ENCODE measurements at places on chromosomes 11 and 22.

GRCh38 chr22:27638329-27639233, 163.0 kb downstream of the MN1 start:
- no peak for DNase-seq

DNA sequence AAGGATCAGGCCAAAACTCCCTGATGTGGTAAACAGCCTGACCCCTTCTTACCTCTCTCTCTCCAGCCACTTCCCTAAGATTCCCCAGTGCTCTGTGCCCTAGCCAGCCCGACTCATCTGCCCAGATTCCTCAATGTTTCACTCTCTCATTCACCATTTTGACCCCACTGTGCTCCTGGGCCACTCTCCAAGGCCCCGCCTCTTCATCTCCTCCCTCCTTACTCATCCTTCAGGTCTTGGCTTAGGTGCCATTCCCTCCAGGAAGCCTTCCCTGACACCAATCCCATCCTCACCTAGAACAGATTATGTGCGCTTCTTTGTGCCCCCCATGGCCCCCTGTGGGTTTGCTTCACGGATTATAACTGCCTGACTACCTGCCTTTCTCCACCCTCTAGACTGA, 13.2 kb downstream of the SLC43A3 start:
- DNase-seq, result no peak

DNA sequence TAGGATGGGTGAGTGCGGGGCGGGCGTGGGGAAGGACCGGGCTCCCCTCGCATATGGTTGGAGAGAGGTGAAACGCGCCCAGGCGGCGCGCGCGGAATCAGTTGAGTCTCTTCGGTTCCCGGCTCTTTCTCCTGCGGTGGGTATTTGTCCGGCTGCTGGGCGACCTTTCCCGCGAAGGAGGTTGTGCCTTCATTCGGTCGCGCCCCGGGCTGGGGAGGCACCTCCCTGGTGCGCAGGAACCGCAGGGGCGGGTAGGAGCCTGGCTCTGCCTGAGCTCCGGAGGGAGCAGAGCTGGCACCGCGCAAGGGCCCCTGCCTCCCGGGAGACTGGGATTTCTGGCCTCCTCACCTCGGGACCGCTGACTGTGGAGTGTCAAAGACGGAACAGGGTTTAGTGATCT, 27.5 kb downstream of the SAA4 start:
- DNase-seq, result no peak

DNA sequence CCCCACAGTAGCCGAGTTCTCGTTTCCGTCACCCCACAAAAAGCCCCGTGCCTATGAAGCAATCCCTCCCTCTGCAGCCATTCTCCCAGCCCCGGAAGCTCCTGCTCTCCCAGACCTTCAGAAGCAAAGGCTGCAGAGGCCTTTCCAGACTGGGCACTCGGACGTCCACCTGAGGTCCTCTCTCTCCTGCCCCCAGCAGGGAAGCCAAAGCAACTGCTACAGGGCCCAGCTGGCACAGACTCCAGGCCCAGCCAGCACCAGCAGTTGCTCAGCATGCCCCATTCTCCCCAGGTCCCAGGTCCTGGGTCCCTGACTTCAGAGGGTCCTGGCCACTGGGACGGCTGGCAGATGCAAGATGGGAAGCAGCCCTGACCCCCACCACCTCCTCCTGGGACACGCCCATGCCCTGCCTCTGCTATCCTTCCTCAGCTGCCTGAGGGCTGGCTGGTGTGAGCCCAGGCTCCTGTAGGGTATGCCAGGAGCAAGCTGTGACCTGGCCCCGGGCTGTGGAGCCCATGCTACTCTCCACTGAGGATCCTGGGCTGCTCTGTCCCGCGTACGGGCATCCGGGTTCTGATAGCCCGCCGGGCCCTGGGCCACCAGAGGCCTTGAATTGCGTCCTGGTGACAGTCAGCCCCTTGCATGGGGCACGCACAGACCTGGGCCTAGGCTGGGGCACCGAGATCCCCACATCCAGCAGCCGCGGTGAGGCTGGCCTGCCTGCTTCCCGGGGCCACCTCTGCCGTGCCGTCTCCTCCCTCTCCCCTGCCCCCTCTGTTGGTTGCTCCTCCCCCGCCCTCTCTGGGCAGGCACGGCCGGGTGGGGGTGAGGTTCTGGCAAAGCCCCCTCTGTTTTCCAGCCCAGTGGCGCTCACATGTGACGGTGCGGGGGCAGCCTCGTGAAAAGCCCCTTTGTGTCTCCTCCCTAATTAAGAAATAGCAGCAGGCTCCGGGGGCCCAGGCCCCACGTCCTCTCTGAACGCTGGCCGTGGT, 1310.3 kb downstream of the BRD1 start:
- DNase-seq, result no peak

DNA sequence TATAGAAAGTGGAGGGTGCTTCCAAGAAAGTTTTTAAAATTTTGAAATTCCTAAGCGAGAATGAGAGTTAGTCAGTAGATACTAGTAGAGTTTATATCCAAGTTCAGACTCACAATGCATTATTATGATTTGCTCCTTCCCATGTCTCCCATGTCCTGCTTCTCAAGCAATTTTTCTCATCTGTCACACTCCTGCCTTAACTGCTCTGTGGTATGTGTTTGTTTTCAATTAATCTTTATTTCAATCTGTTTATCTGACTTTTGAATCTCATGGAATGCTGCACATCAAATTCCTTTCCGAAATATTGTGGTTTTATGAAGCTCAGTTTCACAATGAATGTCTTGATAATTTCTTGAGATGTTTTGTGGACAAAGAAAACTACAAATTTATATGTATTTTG, 18.1 kb downstream of the THY1 start:
- no peak for DNase-seq

DNA sequence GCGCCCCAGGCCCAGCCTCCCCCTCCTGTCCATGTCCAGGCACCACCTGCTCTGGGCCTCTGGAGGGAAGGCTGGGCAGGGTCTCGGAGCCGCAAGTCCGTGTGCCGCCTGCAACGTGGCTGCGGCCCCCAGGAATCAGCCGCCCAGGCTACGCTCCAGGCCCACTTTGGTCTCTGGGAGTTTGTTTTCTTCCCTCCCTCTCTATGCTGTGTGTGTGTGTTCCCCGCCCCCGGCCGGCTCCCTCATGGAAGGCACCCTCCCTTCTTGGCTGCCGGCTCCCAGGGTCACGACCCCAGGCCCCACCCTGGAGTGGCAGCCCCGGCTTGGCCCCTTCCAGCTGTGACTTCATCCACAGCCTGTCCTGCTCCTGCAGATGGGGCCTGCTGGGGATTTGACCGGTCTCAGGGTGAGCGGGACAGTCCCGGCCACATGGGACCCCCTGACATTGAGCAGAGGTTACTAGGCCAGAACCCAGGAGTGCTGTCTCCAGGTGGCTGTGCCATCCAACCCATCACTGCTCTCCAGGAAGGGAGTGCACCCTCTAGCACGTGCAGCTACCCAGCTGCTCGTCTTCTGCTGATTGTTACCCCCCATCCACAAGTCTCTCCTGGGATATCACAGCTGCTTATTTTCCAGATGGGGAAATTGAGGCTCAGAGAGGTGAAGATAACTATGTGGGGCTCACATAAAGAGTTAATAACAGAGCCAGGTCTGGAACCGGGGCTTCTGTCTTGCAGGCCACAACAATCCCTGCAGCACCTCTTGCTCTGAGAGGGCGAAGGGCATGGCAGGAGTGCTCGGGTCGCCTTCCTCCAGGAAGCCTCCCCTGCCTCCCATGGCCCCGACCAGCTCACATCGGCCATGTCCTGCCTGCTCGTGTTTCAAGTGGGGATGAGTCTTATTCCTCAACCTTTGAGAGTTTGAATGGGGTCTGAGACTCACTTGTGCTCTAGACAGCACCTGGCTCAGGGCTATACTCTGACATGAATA, 2.8 kb upstream of the LIF start:
- DNase-seq, result no peak

- no peak for DNase-seq
Measured at GRCh38 chr11:7892840-7893254, 38.2 kb downstream of the OR10A6 start.

- DNase-seq, result no peak
Measured at GRCh38 chr22:36149441-36149840, 11.1 kb downstream of the APOL3 start.

DNA sequence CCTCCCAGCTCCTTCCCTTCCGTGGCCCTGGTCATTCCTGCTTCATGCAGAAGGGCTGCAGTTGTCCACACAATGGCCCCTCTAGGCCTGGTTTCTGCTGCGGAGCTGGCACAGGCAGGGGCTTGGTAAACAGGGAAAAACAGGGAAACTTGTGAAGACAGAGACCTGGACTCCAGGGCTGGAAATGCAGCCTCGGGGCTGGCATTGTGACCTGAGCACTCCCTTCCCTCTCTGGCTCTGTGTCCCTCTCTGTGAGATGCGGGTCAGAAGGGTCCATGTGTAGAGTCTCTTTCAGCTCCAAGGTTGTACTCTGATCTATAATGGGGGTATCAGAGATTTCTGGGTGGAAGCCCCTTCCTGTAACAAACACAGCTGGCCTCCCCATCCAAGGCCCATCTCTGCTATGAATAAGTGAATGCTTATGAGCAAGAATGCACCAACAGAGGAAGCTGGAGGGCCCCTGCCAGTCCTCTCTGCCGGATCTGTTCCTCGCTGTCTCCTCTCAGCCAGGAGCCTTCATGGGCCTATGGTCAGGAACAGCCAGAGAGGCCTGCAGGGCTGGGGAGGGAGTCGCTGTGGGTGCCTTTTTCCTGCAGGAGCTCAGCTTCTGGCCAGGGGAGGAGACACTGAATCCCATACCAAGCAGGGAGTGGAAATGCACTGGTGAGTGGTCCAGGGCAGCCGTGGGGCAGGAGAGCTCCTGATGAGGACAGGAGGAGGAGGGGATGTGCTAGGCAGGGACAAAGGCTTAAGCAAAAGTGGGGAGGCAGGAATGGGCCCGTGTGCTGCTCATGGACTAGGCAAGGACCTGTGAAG, 6.7 kb upstream of the DERL3 start:
- DNase-seq, result no peak

DNA sequence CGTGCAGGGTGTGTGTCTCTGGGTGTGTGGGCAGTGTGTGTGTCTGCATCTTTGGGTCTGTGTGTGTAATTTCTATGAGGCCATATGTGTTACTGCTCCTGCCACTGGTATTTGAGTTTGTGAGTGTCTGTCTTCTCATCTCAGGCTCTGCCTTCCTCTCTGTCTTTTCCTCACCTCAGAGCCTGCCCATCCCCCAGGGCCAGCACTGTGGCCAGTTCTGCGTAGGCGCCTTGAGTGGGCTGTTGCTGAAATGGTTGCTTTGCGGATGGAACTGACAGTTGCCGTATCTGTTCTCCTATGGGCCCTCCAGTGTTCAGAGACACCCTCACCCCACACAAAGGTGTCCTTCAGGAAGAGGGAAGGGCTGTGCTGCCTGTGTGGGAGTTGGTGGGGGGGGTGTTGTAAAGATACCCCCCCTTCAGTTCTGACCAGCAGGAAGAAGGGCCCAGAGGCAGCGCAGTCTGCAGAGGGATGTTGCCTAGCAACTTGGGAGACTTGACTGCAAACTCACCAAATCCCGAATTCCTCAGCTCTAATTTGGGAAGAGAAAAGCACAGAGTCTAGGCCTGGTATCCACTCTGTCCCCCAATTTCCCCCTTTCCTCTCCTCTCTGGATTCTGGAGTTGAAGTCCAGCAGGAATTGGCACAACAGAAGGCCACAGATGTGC, 2.0 kb upstream of the NRGN start:
- DNase-seq, result no peak

- no peak for DNase-seq
Measured at GRCh38 chr22:32478994-32479393, 4.4 kb downstream of the FBXO7 start.

DNA sequence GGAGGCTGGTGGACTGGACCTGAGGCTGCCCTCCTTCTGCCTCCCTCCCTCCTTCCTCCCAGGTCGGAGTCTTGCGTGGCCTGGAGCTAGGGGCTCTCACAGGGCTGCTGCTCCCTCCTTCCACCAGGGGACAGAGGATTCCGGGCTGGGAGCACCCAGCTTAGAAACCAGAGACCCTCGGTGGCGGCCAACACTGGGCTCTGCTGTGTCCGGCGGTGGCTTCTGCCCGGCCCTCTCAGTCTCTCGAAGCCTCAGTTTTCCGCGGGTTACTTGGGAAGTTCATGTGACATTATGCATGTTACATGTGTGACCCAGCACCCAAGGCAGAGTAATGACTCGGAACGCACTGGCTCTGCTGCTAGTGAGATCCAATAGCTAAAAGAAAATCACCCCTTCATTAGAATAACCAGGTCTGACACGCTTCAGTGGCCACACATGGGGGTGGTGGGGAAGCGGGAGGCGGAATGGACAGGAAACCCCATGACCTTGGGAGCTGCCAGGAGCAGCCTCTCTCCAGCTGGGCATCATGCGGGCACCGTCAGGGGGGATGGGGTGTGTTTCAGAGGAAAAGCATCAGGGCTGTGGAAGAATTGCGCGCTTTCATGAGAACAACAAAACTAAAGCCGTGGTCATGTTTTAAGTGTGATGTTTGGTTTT, 5.9 kb upstream of the MRGPRG start:
- no peak for DNase-seq

DNA sequence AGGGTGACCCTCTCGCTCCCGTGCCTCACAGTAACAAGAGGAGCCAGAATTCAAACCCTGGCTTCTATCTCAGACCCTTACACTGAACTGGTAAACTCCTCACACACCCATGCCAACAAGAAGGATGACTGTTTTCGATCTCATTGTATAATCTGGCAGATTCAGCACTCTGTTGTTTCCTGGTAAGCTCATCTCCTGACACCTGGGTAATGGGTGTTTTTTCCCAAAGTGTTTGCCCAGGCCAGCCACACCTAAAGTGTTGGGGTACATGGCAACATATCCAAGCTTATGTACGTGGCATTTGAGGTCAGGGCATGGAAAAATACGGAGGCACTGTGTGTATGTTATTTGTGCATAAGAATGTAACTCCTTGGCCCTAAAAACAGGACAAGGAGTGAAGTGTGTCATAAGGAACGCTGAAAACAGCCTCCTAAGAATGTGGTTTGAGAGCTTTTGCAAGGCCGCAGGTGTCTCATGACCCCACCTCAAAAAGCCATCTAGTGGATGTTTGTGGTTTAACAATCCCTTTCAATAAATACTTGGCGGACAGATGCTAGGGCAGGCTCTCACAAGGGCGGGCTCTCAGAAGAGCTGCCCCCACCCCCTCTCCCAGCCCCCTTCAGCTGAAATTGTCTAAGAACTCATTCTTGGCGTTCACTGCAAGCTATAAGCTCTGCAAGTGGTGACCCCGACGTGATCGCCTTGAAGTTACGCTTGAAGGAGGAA, at the start of gene MS4A15:
Gene MS4A15 (plus strand): TSS at position 561 of the 726 bp plus-strand sequence. CDS start 6,867 bp downstream, outside the sequence.
- no peak for DNase-seq

- no peak for DNase-seq
Measured at GRCh38 chr11:2389377-2390026, 11.0 kb upstream of the TSSC4 start.

- DNase-seq, result no peak
Measured at GRCh38 chr22:41000941-41001721, 50.0 kb downstream of the RBX1 start.

- DNase-seq, result no peak
Measured at GRCh38 chr11:16861862-16862261, 123.4 kb downstream of the C11orf58 start.

GRCh38 chr11:116911976-116912734, 74.7 kb upstream of the APOA1 start:
- DNase-seq, result no peak

All from activated T-helper 9 cell treated with anti-CD3 and anti-CD28 coated beads, Interleukin-2, amount 50 U/mL, for 16 hours (primary cell).